ENCODE measurements at places on chromosomes 1 and 21.

DNA sequence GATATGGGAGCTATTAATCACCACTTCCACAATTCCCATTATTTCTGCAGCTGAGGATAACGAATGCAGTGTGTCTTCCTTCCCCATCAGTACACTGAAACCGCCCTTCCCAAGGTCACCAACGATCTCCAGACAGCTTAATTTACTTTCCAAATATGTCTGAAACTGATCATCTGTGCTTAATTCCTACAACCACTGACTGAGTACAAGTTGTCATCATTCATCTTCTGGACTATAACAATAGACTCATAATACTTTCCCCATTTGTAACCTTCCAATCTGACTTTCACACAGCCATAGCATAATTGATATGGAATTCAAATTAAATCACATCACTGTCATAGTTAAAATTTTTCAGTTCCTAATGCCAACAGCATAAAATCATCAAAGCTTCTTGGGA is 17.4 kb downstream of the DNM3 start:
- DNase-seq, result no peak

DNA sequence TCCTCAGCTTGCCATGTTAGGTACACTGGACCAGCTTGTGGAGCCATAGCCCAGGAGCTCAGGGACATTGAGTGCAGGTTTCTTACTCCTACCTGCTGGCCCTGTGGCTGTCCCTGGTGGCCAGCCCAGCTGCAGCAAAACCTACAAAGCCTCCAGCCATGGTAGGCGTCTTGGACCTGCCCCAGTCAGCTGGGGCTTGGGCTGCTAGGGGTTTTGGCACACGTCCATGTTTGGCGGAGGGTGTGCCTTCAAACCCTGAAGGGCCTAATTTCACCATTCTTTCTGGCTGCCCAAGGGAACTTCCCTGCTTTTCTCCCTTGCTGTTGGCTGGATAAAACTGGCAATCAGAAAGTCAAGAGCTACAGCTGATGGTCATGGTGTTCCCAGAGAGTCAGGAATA is 25.4 kb downstream of the HMGCS2 start:
- no peak for DNase-seq

- DNase-seq, result no peak
Measured at GRCh38 chr1:171212607-171213351, 27.7 kb downstream of the FMO2 start.

- no peak for DNase-seq
Measured at GRCh38 chr1:39490596-39491145, 765 bp upstream of the BMP8A start.

DNA sequence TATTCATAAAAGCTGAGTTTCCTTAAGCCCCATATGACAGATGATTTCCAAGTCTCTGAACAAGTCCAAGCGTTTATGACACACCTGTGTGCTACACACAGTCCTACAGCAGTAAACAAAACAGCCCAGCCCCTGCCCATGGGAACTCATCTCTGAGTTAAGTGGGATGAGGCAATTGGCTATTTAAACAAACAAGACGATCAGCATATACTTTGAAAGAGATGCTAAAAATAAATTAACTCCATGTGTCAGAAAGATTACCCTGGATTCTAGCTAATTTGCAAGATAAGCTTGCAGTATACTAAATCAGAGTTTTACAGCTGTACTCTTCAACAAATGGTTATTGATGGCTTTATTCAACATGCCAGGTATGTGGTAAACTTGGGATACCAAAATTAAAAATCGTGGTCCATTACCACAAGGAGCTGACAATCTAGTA is 7.0 kb downstream of the PSMG1 start:
- no peak for DNase-seq

- DNase-seq, result peak; percentile 50
Measured at GRCh38 chr1:40315239-40315794, 1.8 kb downstream of the COL9A2 start.

- no peak for DNase-seq
Measured at GRCh38 chr1:66250478-66250877, 283.5 kb upstream of the SGIP1 start.

GRCh38 chr1:234484218-234484617 is 5.2 kb upstream of the TARBP1 start:
- no peak for DNase-seq

DNA sequence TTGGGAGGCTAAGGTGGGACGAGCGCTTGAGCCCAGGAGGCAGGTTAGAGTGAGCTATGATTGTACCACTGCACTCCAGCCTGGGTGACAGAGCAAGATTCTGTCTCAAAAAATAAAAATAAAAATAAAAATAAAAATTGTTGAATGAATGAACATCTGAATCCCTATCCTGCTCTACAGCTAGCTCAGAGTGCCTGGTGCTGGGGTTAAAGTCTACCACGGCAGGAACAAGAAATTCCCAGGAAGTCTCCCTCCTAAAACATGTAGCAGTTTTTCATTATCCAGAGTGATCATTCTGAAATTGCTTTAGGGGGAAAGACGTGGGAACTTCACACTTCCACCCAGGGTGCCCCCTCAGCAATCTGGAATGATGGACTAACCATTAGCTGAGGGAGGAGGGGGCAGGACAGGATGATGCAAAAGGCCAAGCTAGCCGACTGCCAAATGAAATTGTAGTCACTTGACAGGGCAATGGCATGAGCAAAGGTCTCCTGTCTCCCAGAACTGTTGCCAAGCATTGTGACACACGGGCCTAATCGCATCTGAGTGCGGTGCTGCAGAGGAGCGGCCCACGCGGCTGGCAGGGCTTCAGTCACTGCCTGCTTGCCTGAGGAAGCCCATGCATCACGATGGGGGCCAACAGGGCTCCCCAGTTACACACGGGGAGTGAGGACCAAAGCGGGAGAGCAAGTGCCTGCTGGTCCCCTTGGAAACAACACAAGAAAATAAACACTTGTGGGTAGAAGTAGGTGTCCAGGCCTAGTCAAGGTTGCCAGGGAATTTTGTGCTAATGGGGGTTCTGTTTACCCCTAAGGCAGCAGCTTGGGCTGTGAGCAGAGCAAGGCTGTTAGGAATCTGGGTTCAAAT is 85.7 kb downstream of the NENF start:
- DNase-seq, result peak; percentile 46

- no peak for DNase-seq
Measured at GRCh38 chr1:171727778-171728177, 14.1 kb downstream of the VAMP4 start.

- no peak for DNase-seq
Measured at GRCh38 chr1:59186656-59187055, 110.2 kb upstream of the FGGY start.

Measured in thoracic aorta (tissue), 2 donors.